Spleen (tissue), 13 donors: ENCODE measurements at places on chromosomes 2 and 18. TPM values are rescaled to one million over a fixed set of nuclear protein-coding genes. Genes with fewer than 3 reads are reported as not detected.

GRCh38 chr2:52097071-52097470 is 1065.1 kb upstream of the NRXN1 start:
- DNase-seq, result no peak

Gene SERPINB13
- not detected for total RNA-seq

DNA sequence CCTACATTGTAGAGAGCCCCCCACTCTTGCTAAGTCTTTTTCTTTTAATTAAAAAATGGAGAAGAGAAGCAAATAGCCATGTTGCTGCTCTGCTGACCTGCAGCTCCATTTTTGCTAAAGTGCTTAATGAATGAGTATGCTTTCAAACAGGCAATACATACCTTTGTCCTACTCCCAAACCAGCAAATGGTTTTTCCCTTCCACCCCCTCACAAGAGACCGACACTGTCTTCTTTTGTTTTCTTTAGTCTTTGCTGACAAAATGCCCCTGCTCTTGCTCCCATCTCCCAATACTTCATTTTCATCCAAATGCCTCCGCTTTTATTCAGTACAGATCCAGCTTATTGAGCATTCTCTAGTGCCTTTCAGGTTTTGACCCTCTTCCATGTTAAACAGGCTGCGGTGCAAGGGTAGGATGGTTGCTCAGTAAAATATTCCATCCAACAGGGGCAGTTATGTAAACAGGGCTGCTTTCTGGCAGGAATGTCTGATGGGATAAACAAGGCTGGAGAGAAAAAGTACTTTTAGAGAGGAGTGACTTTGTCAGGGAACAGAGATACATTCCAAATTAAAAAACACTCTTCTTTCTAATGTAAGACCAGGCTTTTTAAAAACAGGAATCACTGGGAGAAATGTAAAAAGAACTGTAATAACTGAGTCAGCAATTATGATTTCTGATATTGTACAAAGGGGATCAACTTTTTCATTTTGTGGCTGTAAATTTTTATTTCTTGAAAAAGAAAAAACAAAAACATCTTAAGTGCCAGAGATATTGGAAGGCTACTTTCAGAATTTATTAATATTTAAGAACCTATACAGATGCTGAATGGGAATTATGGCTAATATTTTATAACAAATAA is 136.8 kb downstream of the MEP1B start:
- no peak for DNase-seq

DNA sequence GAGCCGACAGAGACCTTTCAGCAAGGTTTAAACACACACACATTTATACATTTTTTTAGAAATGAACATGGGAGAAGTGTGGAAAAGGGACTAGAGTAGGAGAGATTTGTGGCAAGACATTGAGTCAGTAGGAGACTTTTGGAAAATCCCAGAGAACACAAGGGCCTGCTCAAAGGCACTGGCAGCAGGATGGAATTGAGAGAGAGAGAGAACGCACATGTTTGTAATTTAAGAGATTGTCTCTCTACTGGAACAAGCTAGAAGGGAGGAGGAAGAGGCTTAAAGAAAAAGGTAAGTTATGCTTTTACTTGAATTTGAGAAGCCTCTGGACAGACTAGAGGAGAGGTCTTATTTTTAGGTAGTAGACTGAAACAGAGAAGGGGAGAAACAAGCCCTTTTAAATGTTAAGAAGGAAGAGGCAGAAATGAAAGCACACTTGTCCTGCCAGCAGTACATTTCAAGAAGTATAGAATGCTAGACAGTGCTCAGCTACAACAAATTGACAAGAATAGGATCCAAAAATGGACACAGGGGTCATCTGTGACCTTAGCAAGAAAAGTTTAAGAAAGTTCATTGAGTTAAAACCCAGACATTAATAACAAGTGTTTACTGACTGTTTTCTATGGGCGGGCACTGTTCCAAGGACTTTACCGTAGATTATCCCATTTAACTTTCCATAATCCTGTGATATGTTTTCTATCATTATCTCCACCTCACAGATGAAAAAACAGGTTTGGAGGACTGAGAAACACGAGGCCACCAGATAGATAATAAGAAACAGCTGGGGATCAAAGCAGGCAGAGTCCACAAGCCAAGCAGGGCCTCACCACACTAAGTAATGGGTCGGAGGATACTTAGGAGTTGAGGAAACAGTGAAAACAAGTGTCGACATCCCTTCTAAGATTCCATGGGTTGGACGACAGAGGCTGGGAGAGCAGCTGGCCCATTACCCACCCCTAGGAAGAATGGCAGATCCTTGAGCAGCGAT is 306.5 kb upstream of the NRP2 start:
- DNase-seq, result no peak

DNA sequence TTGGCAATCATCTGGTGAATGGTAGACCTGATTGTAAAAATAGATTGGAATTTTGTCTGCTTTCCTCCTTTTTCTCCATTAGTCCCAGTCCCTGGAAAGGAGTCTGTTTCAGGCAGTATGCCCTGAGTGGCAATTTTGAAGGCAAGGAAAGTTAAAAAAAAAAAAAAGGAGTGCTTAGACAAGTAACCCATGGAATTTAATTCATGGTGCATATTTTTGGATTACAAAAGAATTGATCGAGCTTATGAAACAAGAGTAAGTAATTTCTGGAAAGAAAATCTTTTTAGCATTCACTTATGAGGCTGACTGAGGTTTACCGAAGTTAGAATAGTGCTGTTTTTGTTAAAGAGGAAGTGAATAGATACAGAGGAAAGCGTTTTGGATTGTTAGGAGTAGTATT is 29.4 kb upstream of the TMEM178A start:
- DNase-seq, result no peak

- no peak for DNase-seq
Measured at GRCh38 chr2:101199251-101199791, 48.1 kb upstream of the TBC1D8 start.

Gene MYL12A
- total RNA-seq, result 519 TPM

GRCh38 chr2:203707530-203707929 is 1.1 kb downstream of the CD28 start:
- no peak for DNase-seq

DNA sequence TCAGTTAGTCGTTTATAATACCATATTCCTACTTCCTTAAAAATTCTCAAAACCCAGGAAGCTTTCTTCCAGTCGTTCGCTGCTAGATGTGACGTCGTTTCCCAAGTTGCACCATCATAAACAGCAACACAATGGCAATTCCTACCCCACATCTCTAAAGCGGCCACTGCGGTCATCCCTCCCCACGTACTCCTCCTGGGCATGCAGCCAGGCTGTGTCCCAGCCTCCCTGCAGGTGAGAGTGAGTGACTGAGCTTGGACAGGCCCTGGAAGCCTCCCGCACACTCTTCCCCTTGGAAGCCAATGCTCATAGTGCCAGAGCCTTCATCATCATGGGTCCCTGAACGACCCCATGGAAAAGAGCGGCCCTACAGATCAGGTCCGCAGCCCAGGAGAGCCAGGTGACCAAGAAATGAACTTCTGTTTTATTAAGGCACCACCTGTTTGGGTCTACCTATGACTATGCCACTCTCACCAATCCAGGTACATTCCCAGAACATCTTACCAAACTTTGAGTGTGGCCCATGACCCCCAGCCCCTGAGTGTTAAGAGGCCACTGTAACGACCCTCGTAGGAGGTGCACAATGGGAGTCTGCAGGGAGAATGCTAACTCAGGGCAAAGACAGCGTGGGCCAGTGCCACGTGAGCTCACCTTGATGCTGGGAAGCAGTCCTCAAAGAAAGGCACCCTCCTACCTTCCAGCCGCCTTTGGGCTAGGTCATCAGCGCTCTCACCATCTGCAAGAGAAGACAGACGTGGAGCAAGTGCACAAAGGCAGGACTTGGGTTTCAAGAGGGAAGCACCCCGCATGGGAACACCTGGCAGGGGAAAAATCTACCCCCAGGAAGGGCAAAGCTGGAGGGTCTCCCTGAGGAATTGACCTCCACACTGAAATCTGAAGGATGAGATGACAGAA is 74.7 kb upstream of the RAB6C start:
- DNase-seq, result no peak

DNA sequence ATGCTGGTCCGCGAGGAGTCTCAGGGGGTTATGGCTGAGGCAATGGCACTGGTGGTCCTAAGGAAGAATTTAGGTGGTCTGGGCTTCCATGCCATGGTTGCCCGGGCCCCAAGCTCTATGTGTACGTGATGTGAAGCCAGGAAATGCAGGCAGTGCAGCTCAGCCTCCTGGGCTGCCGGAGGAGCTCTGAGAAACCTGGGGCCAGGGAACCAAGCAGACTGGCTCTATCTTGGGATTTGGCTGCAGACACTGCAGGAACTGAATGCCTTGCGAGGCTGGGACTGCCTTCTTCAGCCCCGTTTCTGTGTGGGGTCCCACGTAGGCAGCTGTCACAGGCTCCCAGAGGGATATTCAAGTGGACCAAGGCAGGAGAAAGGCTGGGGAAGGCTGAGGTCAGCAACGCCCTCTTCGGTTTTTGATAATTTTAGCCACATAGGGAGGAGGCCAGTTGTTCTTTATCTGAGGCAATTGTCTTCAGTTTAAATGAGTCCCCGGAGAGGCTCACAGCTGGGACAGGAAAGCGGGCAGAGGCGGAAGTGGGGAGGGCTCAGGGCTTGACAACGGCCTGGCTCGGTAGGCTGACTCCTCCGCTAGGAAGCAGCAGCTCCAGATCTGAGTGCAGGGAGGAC is 77.7 kb downstream of the RHOB start:
- no peak for DNase-seq

GRCh38 chr2:40420478-40420877 is 31.4 kb downstream of the SLC8A1 start:
- DNase-seq, result no peak

GRCh38 chr2:230874876-230875275 is 10.1 kb downstream of the ITM2C start:
- peak; percentile 72 for DNase-seq

Gene ADGRF3
- 0.51 TPM for total RNA-seq

Gene ALPG
- not detected for total RNA-seq

GRCh38 chr2:1450915-1451314 is 37.7 kb downstream of the TPO start:
- no peak for DNase-seq

DNA sequence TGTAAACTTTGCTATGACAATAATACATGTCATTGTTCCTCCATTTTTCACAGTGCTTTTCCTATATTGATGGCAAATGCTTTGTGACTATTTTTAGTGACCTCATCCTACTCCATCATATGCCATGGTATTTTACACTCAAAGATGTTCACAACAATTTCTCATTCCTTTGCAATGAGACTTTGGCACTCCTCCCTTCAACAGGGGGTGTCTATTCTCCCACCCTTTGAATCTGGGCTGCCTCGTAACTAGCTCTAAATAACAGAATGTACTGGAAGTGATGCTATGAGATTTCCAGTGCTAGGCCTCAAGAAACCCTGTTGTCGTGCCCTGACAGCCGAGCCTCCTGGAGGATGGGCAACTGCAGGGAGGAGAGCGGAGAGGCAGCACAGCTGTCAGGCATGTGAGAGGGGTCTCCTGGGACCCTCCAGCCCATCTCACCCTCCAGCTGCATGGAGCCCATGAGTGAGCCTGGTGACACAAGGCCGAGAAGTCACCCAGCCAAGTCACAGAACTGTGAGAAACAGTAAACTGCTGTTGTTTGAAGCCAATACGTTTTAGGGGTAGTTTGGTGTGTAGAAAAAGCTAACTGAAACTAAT is 103.1 kb upstream of the APCDD1 start:
- DNase-seq, result no peak

Gene PTPN4
- total RNA-seq, result 50.9 TPM

GRCh38 chr2:5868931-5869330 is 176.7 kb downstream of the SOX11 start:
- no peak for DNase-seq

Gene CCDC68
- total RNA-seq, result 25.3 TPM

DNA sequence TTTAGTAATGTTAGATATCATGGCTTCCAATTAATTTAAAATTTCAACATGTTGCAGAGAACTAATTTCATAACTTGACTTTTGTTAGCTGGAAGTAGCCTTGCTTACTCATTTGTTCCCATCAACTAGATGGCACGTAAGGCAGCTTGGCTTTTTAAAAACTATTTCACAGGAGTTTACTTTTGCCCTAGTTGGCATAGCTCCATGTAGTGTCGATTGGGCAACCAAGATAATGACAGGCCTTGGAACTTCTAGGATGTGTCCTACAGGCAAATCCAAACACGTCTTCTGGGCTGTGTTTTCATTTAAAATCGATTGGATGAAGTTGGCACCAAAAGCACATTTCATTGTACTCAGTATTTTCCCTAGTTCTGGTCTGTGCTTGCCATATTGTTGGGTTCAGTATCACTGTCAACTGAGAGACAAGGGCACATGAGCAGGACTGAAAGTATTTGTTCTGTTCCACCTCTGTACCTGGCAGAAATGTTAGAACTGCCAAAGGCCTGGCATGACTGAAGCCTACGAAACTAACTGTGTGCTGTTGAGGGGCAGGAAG is 29.4 kb downstream of the HADHB start:
- no peak for DNase-seq

Gene SLC19A3
- total RNA-seq, result not detected

Gene TRIM43
- not detected for total RNA-seq

GRCh38 chr2:180846756-180847472 is 133.5 kb upstream of the UBE2E3 start:
- DNase-seq, result no peak

- DNase-seq, result no peak
Measured at GRCh38 chr2:8956774-8957173, 46.7 kb downstream of the MBOAT2 start.

DNA sequence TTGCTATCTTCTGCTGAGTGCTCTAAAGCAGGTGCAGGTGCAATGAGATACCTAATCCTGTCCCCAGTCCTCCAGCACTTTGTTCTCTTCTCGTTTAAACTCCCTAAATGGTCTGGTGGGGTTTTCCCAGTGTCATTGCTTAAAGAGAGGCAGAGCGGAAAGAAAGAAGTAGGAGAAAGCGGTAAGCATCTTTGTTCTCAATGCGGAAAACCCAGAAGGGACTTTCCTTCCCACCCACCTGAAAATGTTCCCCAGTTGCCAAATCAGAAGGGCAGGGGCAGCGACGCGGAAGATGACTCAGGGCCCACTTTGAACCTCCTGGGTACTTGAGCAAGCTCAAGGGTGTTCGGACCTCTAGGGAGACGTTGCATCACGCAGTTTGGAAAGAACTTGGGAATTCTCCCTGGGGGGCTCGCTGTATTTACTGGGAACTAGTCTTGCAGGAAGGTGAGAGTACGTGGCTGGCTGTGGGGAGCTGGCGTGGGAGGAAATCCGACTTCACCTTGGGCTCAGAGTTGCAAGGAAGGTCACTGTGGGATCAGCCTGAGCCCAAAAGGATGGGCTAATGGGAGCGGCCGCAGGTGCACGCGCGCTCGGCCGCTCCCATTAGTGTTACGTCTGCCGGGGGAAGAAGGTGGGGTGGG is 589 bp upstream of the SGPP2 start:
- DNase-seq, result no peak

Gene ANKRD23
- total RNA-seq, result 5.5 TPM

Gene DSC1
- total RNA-seq, result 0.23 TPM

DNA sequence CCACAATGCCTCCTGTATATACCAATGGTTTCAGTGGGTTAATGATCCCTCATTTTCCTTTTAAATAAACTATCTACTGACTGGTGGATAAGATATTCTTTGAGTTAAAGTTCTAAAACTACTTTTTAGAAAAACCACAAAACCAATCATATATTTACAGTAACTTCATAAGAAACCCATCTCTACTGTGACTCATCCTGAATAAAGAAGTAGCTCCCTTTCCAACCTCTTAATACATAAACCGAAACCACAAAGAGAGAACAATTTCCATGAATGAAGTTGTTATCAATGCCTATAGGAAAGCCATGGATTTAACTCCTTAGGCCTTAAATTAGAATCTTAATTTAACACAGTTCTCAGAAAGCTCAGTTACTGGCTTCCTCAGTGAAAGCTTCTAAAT is 227.0 kb upstream of the SMAD7 start:
- no peak for DNase-seq

GRCh38 chr18:58847383-58848071 is 17.1 kb upstream of the ZNF532 start:
- DNase-seq, result peak; percentile 80
